ENCODE measurements at places on chromosomes 1 and 21. TPM values are rescaled to one million over a fixed set of nuclear protein-coding genes. Genes with fewer than 3 reads are reported as not detected.

GRCh38 chr1:9573723-9574122 lies 15.0 kb upstream of the TMEM201 start:
- H3K4me3 ChIP-seq = no peak overlapping the region
- no peak overlapping the region for H3K27ac ChIP-seq
- DNase-seq = peak; percentile 40
- H3K36me3 ChIP-seq = peaks cover 14% of the 10 kb centered on the region
- no peaks in the 10 kb centered on the region for H3K27me3 ChIP-seq
- no peaks in the 10 kb centered on the region for H3K4me1 ChIP-seq

TTLL7 gene
- 35.0 TPM for total RNA-seq

- no peak for DNase-seq
- H3K27me3 ChIP-seq = no peaks in the 10 kb centered on the region
- H3K36me3 ChIP-seq = peaks cover 29% of the 10 kb centered on the region
Observed at GRCh38 chr21:39263372-39263771, 50.1 kb downstream of the BRWD1 start.

- no peaks in the 10 kb centered on the region for H3K27me3 ChIP-seq
- H3K4me3 ChIP-seq = peak overlapping the region; percentile 53
- H3K4me1 ChIP-seq = peaks cover 34% of the 10 kb centered on the region
Observed at GRCh38 chr1:226111098-226111882, 48.8 kb downstream of the H3-3A start.

GRCh38 chr1:36464605-36465393 lies 615 bp upstream of the MRPS15 start:
- peak overlapping the region; percentile 95 for H3K4me3 ChIP-seq
- H3K27ac ChIP-seq = peak overlapping the region; percentile 91
- no peaks in the 10 kb centered on the region for H3K27me3 ChIP-seq
- peaks cover 26% of the 10 kb centered on the region for H3K36me3 ChIP-seq
- DNase-seq = no peak

- H3K4me1 ChIP-seq = no peaks in the 10 kb centered on the region
- H3K27ac ChIP-seq = no peak overlapping the region
- peaks cover 6% of the 10 kb centered on the region for H3K27me3 ChIP-seq
- DNase-seq = peak; percentile 50
Observed at GRCh38 chr1:83860490-83861221, 138.3 kb downstream of the TTLL7 start.

AQP10 gene
- 0.04 TPM for total RNA-seq

CELA3A gene
- total RNA-seq = not detected

HES2 gene
- not detected for total RNA-seq

All from muscle of leg (tissue), 16 donors.